SK-MEL-5 (cell line): ENCODE measurements at places on chromosomes 13 and 19. TPM values are rescaled to one million over a fixed set of nuclear protein-coding genes. Genes with fewer than 3 reads are reported as not detected.
A peak's percentile ranks its signal among the peaks of the same experiment; 100 is the strongest.

Gene ARHGAP45
- 3.3 and 4.9 TPM in 2 replicates for total RNA-seq

Gene ZNF135
- 0.21 and 0.42 TPM in 2 replicates for total RNA-seq

Gene ZNF616
- 6.3 and 6.5 TPM in 2 replicates for total RNA-seq

Gene PNMA8B
- total RNA-seq, result not detected in 2 replicates

Gene ITGBL1
- total RNA-seq, result 0.34 and 0.59 TPM in 2 replicates

GRCh38 chr13:21670006-21670882 is 629 bp upstream of the FGF9 start:
- DNase-seq, result peak; percentile 21

DNA sequence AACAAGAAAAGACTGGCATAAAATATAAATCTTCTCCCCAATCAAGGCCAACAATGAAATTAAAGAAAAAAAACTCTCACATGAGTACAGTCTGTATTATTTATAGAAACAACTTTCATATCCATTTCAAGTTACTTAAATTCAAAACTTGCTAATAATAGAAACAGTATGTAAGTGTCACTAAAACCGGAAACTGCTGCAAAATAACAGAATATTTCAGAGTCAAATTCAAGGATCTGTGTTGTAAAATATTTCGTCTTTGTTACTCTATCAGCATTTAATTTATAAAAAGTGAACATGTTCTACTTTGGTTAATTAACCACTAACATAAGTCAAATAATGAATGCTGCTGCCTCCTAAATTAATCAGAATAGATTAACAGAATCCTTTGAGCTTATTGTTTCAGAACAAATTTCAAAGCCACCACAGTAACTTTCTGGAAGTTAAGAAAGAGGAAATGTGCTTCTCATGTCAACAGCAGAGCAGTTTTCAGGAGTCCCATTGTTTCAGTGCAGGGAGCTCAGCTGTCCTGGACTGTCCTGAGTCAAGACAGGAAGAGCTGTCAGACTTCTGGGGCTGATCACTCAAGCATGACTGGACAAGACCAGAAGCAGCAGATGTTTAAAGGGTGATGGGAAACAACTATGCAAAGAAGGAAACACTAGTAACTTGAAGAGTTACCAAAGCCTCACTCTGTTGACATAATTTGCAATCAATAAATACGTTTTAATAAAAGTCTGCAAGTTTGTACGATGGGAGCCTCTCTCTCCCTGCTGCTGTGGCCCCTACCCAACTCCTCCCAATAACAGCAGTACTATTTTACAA is 76.9 kb downstream of the FOXO1 start:
- peak; percentile 71 for DNase-seq

GRCh38 chr19:33621811-33622504 is at the start of gene CHST8:
TSS of gene CHST8 (plus strand) at chr19:33621953. CDS start at chr19:33689262, 67,309 bp downstream.
- DNase-seq, result peak; percentile 42

- no peak for DNase-seq
These were observed 24.0 kb upstream of the SCEL start for GRCh38 chr13:77511552-77511951.

DNA sequence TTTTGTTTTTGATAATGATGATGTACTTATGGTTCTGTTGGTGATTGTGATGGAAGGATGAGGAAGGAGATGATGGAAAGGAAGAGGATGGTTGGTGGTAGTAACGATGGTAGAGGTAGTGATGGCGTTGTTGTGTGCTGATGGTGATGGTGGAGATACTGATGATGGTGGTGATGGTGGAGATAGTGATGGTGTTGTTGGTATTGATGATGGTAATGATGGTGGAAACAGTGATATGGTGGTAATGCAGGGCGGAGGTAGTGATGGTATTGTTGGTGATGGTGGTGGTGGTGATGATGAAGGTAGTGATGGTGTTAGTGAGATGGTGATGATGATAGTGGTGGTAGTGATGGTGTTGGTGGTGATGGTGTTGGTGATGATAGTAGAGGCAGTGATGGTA is 12.7 kb downstream of the CLEC17A start:
- no peak for DNase-seq

DNA sequence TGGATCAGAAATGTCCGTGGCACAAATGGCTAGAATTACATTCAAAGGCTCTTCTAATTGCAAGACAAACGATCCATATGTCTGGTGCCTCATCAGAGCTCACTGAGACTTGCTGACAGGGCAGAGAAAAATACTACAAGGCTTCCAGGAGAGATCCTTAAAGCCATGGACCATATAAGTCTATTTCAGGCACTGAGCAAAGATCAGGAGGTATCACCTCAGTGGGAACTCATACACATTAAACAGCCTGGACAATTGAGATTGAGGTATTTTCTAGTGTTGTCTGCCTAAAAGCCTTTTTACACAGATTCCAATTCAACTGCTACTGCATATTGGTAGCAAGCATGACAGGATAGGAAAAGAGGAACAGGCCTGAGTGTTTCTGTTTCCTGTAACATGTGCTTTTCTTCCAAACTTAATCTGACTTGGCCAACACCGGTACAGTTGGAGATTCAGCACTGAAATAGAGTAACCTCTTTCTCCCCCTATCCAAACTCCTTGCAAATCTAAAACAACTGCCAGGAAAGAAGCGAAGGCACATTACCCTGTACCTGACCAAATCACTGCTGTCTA is 65.9 kb downstream of the SERP2 start:
- DNase-seq, result no peak
